ENCODE measurements at places on chromosomes 2 and 18.

- DNase-seq, result no peak
Observed at GRCh38 chr2:74052732-74053710, 68.3 kb downstream of the TET3 start.

DNA sequence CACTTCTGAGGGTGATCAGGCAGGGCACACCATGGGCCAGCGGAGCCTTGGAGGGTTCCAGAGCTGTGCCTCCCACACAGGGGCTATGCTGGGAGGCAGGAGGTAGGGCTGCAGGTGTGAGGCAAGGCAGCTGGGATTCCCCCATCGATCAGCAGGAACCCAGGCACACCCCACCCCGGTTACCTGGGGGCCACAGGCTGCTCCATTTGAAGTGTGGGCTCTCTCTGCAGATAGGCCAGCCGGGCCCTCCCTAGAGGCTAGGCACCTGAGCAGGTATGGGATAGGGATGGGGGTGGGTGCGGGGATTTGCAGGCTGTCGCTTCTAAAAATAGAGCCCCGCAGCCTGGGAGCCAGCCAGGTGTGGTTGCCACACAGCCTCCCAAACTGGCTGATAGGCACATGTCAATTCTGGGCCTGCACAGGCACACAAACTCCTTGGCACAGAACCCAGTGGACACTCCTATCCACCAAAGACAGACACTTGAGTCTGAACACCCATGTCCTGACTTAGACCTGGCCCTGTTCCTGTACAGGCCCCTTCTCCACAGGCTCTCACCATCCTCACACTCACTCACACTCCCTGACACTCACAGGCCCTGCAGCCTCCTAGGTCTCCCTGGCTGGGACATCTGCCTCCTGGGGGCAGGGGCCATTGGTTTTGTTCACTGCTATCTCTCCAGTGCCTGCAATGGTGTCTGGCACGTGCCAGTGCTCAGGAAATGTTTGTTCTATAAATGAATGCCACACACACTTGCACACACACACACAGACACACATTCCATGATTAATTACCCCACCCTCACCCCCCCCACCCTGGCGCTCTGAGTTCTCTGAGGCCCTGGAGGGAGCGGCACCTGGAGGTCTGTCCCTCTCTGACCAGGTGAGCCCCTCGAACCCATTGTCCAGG, 73.4 kb downstream of the ZFP36L2 start:
- no peak for DNase-seq

DNA sequence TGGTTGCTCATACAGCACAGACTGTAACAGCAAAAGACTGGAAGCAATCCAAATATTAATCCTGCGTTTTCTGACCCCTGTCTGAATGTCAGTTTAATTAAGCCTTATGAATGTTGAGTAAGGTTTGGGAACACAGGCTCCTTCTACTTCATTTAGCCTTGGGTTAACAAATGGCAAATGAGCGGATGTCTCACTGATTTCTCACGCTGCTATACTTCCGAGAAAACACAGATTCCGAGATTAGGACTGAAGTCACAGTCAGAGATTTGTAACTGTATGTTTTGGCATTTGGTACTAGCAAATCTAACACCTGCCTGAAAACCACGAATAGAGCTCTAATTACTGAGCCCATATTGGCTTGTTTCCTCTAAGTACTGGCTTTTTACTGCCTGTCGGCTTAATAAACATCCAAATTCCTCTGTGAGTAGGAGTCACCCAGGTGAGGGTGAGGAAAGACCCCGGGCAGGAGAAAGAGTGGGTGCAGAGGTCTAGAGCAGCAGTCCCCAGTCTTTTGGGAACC, 10.6 kb downstream of the MC5R start:
- no peak for DNase-seq

- DNase-seq, result no peak
Observed at GRCh38 chr2:221337957-221338685, 234.0 kb downstream of the EPHA4 start.

DNA sequence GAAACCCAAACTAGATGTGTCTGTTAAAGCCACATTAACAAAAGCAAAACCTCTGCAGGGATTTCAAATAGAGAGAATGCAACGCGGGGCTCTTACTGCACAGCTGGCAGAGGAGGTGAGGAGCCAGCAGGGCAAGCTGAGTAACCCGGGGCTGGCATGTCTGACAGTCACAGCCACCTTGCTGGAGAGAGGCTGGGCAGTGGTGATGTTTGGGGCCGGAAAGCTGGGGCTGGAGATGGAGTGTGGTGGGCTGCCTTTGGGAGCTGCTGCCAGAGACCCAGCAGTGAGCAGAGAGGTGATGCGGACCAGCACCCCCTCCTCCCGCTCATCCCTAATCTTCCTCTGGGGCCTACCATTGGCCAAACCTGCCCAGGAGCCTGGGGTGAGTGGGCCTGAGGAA, 204.5 kb upstream of the ARL4C start:
- no peak for DNase-seq

DNA sequence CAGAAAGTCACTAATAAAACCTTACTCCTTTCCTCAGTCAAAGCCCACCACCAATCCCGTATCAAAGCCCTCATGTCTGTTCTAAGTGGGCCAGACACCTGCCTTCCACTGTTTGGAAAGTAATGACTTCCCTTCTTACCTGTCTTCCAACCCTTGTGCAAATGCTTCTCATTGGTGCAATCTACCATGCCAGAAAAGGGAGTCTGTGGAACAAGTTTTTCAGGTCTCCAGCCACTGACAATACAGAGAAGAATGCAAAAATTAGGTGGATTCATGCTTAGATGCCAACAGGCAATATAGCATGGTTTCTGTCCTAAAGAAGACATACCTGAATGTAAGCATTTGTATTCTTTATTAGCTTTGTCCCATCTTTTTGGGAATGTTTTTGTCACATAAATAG, 1140.6 kb upstream of the LRRTM1 start:
- DNase-seq, result no peak

DNA sequence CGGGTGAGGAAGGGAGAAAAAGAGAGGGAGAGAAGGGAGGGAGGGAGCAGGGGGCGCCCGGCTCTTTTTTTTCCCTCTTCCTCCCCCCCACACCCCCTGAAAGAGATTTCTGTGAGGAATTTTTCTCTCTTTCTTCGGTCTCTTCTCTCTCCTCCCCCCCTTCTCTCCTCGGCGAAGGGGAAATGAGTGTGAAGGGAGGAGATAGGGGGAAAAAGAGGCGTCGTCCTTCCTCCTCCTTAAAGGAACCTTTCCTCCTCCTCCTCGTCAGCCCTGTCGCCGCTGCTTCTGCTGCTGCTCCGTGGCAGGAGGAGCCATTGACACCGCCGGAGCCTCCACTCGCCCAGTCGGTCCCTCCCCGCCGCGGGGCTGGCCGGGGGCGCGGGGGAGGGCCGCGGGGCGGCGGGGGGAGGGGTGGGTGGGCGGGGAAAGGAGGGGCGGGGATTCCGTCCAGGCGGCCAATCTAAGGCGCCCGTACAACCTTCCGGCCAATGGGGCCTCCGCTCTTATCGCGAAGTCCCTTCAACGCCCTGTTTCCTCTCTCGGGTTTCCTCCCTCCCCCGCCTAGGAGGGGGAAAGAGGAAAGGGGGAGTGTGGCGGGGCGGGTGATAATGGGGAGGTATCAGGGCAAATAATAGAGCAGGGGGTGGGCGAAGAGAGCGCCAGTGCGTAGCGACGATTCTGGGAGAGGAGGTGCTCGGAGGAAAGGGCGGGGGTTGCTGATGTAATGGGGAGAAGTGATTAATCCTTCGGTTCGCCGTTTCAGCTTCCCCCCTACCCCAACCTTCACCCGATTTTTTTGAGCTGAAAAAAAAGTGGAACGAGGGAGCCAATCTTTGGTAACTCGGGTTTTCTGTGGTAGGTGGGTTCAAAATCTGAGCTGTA, at the start of gene FBXO11:
Gene FBXO11, minus strand, starts transcription at position 342 of the 882 bp plus-strand sequence. CDS start 778 bp downstream, outside the sequence.
- peak; percentile 89 for DNase-seq

DNA sequence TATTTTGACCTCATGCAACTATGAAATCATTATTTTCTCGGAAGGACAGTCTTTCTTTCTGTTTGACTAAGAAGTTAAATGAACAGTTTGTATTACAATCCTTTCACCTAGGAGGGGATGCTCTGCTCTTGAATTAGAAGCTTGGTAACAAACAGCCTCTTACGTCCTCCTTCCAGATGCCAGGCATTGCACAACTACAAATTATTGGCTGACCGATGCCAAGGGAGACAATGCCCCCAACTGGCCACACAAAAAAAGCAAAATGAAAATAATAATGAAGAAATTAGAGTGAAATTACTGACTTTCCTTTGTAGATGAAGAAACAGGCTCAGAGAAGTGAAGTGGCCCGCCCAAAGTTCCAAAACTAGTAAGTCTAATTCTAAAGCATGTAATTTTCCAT, 177.9 kb downstream of the CYRIA start:
- no peak for DNase-seq

GRCh38 chr2:208148803-208149202, 2.8 kb upstream of the CRYGB start:
- no peak for DNase-seq

DNA sequence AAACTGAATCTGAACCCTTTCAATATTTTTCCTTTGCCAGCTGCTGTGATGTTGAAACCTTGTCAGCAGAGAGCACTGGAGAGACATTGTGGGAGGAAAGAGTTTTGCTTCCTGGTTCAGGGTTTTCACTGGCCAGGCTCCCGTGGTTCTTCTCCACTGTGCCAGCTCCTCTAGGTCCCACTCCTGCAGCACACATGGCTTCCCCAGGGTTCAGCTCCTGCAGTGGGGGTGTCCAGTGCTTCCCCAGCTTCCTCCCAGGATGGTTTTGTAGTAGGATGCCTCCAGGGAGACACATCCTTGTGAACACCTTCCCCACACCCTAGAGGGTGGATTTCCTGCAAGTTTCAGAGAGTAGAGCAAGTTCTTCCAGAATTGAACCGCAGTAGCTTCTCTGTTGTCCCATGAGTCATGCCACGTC, 24.0 kb upstream of the SULT1C3 start:
- peak; percentile 20 for DNase-seq

DNA sequence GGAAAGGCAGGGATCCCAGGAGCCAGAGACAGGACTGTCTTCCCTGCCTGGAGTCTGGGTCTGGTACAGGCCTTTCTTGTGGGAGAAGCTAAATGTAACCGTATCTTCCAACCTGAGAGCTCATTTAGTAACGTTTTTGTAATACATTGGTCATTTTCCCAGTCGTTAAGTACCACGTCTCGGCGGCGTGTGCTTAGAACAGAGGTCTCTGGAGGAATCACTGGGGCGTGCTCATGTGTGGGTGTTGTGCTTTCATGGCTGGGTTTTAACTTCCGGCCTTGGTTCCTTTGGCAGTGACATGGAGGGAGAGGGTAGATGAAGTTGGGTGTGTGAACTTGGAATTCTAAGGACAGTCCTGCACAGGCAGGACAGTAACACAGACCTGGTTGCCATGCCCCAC, 79.7 kb downstream of the NCK2 start:
- DNase-seq, result no peak

- peak; percentile 41 for DNase-seq
Observed at GRCh38 chr2:28391564-28392296, 928 bp upstream of the FOSL2 start.

- DNase-seq, result peak; percentile 59
Observed at GRCh38 chr2:216083464-216084281, 2.0 kb downstream of the TMEM169 start.

DNA sequence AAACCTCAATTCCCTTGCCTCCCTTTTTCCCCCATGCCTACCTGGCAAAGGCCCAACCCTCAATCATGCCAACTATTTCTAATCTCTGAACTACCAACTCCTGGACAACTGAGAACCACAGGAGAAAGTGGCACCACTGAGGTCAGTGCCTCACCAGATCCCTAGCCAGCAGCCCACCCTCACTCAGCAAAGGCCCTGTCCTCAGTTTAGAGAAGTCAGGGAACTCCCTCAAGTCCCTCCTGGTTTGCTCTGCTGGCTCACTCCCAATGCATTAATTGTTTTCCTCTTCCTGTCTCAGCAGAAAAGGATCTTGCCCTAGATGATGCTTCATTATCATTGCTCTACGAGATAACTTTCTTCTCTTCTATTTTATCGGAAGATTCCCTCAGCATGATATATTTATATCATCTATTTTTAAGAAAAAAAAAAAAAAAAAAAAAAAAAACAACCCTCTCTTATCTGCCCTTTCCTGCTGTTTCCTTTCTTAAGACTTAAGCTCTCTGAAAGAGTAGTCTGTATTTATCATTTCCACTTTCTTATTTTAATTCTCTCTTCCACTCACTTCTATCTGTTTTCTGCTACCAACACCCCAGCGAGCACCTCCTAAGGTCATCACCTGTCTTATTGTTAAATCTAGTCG, 22.7 kb upstream of the ZBTB14 start:
- no peak for DNase-seq

DNA sequence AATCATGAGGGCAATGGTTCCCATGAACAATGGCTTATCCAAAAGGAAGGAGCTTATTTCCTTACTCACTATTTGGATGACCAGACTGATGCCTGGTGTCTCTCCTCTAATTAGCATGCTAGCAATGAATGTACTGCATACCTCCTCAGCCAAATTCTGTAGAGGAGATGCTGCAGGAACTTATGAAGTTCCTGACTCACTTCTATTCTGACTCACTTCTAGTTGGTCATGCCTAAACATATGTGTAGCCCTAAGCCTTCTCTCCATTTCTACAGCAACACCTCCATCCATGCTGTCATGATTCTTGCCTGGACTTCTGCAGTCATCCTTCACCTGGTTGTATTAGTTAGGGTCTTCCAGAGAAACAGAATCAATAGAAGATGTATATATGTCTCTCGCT, 59.9 kb upstream of the MRPS9 start:
- DNase-seq, result no peak

DNA sequence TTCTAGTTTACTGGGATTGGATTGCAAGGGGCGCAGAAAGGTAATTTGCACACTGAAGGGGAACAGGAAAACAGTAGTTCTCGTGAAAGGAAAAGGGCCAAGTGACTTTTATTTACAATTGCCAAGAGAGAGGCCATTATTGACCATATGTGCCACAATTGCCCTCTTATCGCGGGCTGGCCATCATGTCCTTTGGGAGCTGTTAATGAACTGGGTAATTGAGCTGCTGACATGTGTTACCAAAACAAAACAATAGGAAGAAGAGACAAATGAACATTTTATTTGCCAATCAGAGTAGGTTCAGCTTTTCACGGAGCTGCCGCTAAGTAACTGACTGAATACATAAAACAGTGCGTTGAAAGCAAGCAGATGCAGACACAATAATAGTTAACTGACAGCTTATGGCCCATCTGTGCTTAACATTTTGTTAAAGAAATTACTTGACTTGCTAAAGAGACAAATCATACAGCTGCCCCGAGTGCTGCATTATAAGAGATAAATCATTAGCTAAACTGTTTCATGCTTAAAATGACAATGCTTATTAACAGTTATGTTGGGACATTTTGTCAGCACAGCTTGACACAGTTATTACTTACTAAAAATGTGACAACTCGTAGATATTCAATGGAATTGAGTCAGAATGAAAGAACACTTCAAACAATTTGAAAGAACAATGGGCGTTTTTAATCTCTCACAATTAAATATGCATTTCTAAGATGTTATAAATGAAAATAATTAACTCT, 57.5 kb downstream of the PAX3 start:
- DNase-seq, result no peak

GRCh38 chr2:235829726-235830125, 335.9 kb downstream of the AGAP1 start:
- no peak for DNase-seq

Measured in SHP77 treated with DMSO at 0.1 percent for 48 hours (cell line).